ENCODE measurements at places on chromosomes 2 and 18. TPM values are rescaled to one million over a fixed set of nuclear protein-coding genes. Genes with fewer than 3 reads are reported as not detected.

DNA sequence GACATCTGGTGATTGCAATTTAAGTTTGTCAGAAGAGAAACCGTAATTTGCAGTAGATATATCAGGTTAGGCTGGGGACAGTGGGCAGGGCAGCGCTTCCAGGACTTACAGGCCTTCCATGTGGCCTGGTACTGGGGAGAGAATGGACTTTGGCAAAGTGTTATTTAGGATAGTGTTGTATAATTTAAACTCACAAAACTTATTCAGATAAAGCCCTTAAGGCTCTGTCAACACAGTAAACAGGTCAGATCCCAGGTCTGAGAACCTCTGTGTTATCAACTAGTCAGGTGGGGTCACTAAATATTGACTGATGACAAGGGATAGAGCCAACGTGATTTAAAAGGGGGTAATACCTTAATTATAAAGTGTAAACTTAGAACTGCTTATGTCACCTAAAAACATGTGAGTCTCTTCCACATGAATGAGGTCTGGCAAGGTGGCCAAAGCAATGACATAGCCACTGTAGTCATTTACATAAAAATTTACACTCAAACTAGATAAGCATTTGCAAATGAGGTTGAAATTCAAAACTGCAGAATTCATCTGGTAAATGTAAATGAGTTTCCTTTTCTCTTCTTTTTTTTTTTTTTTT is 80.2 kb upstream of the DNMT3A start:
- no peak for DNase-seq

DNA sequence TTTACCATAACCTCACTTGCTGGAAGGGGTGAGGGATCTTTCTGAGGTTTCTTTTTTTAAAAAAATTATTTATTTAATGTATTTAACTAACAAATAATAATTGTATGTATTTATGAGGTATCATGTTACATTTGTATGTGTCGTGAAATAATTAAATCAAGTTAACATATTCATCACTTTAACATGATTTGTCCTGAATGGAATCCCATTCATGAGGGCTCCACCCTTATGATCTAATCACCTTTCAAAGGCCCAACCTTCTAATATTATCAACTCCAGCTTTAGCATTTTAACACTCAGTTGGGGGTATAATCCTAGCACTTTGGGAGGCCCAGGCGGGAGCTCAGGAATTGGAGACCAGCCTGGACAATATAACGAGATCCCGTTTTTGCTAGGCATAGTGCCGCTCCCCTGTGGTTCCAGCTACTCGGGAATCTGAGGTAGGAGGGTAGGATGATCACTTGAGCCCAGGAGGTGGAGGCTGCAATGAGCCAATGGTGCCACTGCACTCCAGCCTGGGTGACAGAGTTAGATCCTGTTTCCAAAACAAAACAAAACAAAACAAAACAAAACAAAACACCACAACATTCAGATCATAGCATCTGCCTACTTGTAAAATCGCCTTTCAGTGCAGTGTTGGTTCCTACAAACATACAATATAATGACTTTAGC is 1.1 kb upstream of the TAF4B start:
- DNase-seq, result no peak

GRCh38 chr2:29892585-29893259 is 28.7 kb downstream of the ALK start:
- DNase-seq, result no peak

GRCh38 chr2:235599596-235600338 is 105.9 kb downstream of the AGAP1 start:
- no peak for DNase-seq

GRCh38 chr2:232438951-232439757 is 16.8 kb upstream of the ALPI start:
- DNase-seq, result no peak

- DNase-seq, result no peak
Measured at GRCh38 chr18:36757081-36757480, 71.7 kb downstream of the TPGS2 start.

- no peak for DNase-seq
Measured at GRCh38 chr2:16617282-16618266, 48.1 kb downstream of the CYRIA start.

ANKRD62 gene
- not detected for total RNA-seq

Measured in sigmoid colon (tissue), 7 donors.